ENCODE measurements at places on chromosomes 6 and 20.

GRCh38 chr6:6711832-6712448 is 123.4 kb downstream of the LY86 start:
- peak overlapping the region; percentile 34 for H3K27ac ChIP-seq
- H3K4me1 ChIP-seq: peaks cover 32% of the 10 kb centered on the region
- peak; percentile 63 for DNase-seq

GRCh38 chr6:38784506-38785235 is 69.6 kb downstream of the DNAH8 start:
- no peak for DNase-seq
- H3K4me1 ChIP-seq: peaks cover 3% of the 10 kb centered on the region
- H3K27me3 ChIP-seq: peaks cover 5% of the 10 kb centered on the region
- no peaks in the 10 kb centered on the region for H3K36me3 ChIP-seq

GRCh38 chr6:158999154-158999665 is 792 bp downstream of the RSPH3 start:
- H3K4me3 ChIP-seq: peak overlapping the region; percentile 100
- no peak for DNase-seq
- peaks cover 51% of the 10 kb centered on the region for H3K4me1 ChIP-seq
- H3K27ac ChIP-seq: peak overlapping the region; percentile 98

GRCh38 chr6:136411453-136412354 is 122.1 kb upstream of the BCLAF1 start:
- no peaks in the 10 kb centered on the region for H3K4me1 ChIP-seq
- no peaks in the 10 kb centered on the region for H3K36me3 ChIP-seq
- no peak overlapping the region for H3K4me3 ChIP-seq
- no peak for DNase-seq
- H3K27ac ChIP-seq: no peak overlapping the region

DNA sequence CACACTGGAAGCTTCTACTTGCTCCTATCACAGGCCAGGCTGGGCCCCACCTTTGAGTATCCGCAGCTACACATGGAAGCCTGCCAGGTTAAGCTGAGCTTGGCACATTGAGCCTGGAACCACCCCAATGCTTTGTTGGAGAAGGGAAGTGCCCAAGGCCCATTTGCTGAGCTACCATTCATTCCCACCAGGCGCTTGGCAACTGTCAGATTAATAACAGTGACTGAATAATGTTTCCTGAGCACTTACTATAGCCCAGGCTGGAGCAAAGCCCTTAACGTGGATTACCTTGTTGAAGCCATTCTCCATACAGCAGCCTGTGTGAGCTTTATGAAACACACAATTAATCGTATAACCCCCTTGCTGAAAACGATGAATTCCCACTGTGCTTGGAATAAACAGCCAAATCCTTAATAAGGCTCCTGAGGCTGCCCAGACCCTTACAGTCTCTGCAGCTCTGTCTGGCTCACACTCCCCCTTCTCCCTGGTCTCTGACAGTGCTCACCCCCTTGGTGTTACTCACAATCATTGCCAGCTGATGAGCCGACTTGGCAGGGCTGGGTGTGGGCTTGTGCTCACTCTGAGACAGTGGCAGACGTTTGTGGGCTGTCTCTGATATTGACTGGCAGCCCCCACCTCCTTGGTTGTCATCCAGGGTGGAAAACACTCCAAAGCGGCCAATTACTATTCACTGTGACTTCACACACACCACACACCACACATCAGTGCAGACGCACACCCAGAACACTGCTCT is 357.1 kb downstream of the MAFB start:
- no peaks in the 10 kb centered on the region for H3K4me1 ChIP-seq
- H3K27me3 ChIP-seq: peaks cover 11% of the 10 kb centered on the region
- H3K36me3 ChIP-seq: no peaks in the 10 kb centered on the region
- no peak overlapping the region for H3K27ac ChIP-seq
- H3K4me3 ChIP-seq: no peak overlapping the region
- no peak for DNase-seq

- peaks cover 5% of the 10 kb centered on the region for H3K4me1 ChIP-seq
- peaks cover 3% of the 10 kb centered on the region for H3K36me3 ChIP-seq
- H3K27ac ChIP-seq: no peak overlapping the region
- no peak for DNase-seq
- no peak overlapping the region for H3K4me3 ChIP-seq
- H3K27me3 ChIP-seq: peaks cover 5% of the 10 kb centered on the region
These were observed 281.0 kb upstream of the SULF2 start for GRCh38 chr20:48066246-48066645.

GRCh38 chr6:119459207-119459974 is 109.8 kb upstream of the MAN1A1 start:
- no peak overlapping the region for H3K27ac ChIP-seq
- no peaks in the 10 kb centered on the region for H3K27me3 ChIP-seq
- peaks cover 9% of the 10 kb centered on the region for H3K36me3 ChIP-seq
- H3K4me1 ChIP-seq: peaks cover 60% of the 10 kb centered on the region

- H3K36me3 ChIP-seq: no peaks in the 10 kb centered on the region
- no peak for DNase-seq
- peaks cover 26% of the 10 kb centered on the region for H3K4me1 ChIP-seq
- H3K4me3 ChIP-seq: no peak overlapping the region
These were observed 94.5 kb upstream of the MARCKS start for GRCh38 chr6:113762641-113763040.

GRCh38 chr6:154457046-154457713 is 53.3 kb downstream of the CNKSR3 start:
- H3K27me3 ChIP-seq: no peaks in the 10 kb centered on the region
- H3K27ac ChIP-seq: no peak overlapping the region
- no peak for DNase-seq
- no peak overlapping the region for H3K4me3 ChIP-seq
- H3K36me3 ChIP-seq: no peaks in the 10 kb centered on the region

DNA sequence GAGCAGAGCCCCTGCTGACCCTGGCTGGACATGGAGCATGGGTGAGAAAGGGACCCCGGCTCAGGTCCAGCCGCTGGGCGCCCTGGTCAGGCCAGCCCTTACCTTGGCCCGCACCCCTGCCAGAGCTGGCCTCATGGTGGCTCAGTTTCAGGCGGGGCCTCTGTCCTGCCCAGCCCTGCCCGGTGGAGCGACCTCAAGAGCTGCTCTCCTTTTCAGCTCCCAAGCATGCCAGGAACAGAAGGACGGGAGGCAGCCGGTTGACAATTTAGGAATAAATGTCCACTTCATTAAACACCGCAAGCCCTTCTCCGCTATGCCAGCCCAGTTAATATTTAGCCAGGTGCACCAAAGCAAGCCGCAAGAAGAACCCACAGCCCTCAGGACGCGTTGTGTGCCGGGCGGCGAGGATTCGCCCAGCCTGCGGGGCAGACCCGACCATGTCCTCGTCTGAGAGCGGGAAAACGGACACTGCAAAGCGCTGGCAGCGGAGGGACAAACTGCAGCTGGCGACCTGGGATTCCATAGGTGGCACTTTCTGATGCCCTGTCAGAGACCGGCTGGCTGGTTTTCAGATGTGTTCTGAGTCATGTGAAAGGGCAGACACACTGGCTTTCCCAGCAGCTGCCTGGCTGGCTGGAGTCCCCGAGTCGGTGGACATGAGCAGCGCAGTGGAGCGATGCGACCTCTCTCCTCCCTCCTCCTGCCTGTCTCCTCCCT is 221.9 kb downstream of the TTLL2 start:
- no peaks in the 10 kb centered on the region for H3K4me1 ChIP-seq
- no peaks in the 10 kb centered on the region for H3K27me3 ChIP-seq
- no peak overlapping the region for H3K4me3 ChIP-seq
- no peak overlapping the region for H3K27ac ChIP-seq

- no peak overlapping the region for H3K4me3 ChIP-seq
- DNase-seq: no peak
- H3K36me3 ChIP-seq: no peaks in the 10 kb centered on the region
- H3K4me1 ChIP-seq: no peaks in the 10 kb centered on the region
These were observed 316.2 kb upstream of the CDYL start for GRCh38 chr6:4459996-4460395.

DNA sequence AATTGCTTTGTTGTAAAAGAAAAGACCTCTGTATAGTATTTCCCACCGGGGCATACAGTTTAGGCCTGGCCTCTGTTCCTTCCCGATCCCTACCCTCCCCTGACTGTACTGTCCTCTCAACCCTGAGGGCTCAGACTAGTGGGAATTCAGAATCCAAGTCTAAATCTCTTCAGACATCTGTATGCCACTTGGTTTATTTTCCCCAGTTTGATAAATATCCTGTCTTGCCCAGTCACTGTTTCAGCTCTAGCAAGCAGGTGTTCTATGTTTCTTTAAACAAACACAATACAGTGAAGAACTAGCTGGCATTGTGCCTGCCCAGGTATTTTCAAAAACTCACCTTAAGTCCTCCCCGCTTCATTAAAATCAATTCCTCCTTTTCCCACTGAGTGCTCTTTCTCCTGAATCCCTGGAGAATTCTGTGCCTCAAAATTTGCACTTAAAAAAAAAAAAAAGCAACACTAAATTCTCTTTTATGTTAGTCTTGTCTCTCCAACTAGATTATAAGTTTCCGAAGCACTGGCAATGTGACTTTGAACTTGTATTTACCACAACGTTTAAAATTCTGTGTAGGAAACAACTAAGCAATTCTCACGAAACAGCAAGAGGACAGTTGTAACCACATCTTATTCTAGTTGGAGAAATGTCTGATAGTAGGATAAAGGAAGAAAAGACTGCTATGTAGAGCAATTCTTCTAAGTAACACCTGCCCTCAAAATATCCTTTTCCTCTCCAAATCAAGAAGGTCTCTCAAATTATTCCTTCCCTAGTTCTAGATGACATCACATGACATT is 112.0 kb upstream of the CARMIL1 start:
- H3K4me1 ChIP-seq: peaks cover 2% of the 10 kb centered on the region
- H3K27me3 ChIP-seq: no peaks in the 10 kb centered on the region
- no peak overlapping the region for H3K4me3 ChIP-seq
- H3K27ac ChIP-seq: no peak overlapping the region

- H3K4me1 ChIP-seq: peaks cover 22% of the 10 kb centered on the region
- H3K27ac ChIP-seq: no peak overlapping the region
- H3K4me3 ChIP-seq: no peak overlapping the region
- peaks cover 3% of the 10 kb centered on the region for H3K36me3 ChIP-seq
These were observed 51.5 kb downstream of the AIG1 start for GRCh38 chr6:143112084-143112768.

- H3K36me3 ChIP-seq: peaks cover 22% of the 10 kb centered on the region
- peaks cover 93% of the 10 kb centered on the region for H3K4me1 ChIP-seq
- no peak for DNase-seq
- H3K27ac ChIP-seq: no peak overlapping the region
These were observed 93.3 kb upstream of the GCM1 start for GRCh38 chr6:53241938-53242337.

DNA sequence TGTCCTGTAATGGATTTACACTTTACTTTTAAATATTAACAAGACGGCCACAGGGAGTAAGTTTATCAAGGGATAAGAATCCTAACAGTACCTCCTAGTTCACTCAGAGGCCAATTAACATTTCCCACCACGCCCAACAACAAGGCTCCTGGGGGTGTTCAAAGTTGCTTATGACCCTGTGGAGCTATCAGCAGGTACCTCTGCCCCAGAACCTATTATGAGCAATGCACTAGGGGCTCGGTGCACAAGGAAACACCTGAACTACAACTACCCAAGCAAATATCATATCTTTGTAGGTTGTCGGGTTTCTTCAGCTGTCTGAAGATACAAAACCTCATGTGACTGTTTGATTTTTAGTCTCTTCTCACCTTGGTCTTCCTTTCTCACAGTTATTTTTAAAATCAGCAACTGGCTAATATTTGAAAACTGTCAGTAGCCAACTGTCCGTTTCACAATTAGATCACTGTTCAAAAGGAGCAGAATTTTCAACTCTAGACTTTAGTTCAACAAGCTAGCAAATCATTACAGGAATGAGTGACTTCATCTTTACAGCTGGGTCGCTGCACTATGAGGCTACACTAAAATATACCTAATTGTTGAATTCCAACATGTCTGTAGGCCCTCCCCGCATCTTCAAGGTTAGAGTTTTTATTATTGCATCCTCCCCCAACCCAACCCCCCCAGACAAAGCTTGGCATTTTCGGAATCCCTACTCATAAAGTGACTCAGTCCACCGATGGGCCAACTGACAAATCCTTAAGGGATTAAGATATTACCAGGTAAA is 38.1 kb downstream of the B4GALT5 start:
- no peaks in the 10 kb centered on the region for H3K27me3 ChIP-seq
- H3K27ac ChIP-seq: no peak overlapping the region
- H3K36me3 ChIP-seq: peaks cover 15% of the 10 kb centered on the region
- H3K4me1 ChIP-seq: peaks cover 90% of the 10 kb centered on the region
- no peak overlapping the region for H3K4me3 ChIP-seq

DNA sequence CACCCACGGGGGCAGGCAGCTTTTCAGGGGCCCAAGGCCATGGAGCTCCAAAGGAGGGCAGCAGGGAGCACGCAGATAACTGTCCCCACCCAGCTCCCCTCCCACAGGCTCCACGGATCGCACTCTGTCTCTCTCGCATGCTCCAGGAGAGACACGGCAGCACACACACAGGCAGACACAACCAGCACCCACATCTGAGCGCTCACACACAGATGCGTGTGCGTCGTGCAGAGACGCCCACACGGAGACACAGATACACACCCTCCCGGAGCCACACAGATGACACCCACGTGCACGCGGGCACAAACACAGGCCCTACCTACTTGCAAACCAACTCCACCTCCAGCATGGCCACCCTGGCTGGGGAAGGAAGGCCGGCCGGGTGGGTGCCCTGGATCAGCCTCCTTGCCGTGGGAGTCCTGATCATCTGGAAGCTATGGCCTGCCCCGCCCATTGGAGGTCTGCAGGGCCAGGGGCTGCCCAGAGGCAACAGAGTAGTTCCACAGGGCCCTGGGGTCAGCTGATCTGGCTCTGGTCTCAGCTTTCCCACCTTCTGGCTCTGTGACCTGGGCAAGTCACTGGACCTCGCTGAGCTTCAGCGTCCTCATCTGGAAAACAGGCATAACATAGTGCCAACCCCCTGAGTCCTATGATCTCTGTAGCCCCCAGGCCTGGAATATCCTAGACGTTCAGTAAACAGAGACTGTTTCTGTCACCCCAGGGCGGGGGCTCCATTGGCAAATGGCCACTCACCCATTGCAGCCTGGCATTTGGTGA is 31.5 kb downstream of the AAR2 start:
- no peak overlapping the region for H3K27ac ChIP-seq
- no peaks in the 10 kb centered on the region for H3K36me3 ChIP-seq
- H3K4me1 ChIP-seq: no peaks in the 10 kb centered on the region
- peaks cover 5% of the 10 kb centered on the region for H3K27me3 ChIP-seq

DNA sequence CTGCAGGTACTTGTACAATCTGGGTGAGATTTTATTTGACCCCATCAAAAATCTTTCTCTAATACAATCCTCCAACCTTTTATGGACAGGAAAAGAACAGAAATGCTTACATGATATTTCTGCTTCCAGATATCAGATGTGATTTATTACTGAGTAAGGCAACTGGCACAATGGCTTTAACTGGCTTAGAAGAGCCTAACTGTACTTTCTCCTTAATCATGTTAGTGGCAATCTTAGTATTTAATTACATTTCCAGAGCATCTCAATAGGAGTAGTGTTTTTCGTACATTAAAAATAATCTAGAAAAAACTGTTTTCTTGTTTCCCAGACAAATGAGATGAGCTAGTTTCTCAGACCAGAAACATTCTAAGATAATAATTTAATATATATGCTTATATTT is 251.6 kb downstream of the KCNQ5 start:
- H3K27me3 ChIP-seq: no peaks in the 10 kb centered on the region
- H3K4me3 ChIP-seq: no peak overlapping the region

GRCh38 chr6:35215665-35216411 is 2.1 kb downstream of the SCUBE3 start:
- H3K27me3 ChIP-seq: peaks cover 81% of the 10 kb centered on the region
- H3K4me1 ChIP-seq: peaks cover 8% of the 10 kb centered on the region
- no peaks in the 10 kb centered on the region for H3K36me3 ChIP-seq
- no peak overlapping the region for H3K27ac ChIP-seq
